ENCODE measurements at places on chromosomes 13 and 19.

DNA sequence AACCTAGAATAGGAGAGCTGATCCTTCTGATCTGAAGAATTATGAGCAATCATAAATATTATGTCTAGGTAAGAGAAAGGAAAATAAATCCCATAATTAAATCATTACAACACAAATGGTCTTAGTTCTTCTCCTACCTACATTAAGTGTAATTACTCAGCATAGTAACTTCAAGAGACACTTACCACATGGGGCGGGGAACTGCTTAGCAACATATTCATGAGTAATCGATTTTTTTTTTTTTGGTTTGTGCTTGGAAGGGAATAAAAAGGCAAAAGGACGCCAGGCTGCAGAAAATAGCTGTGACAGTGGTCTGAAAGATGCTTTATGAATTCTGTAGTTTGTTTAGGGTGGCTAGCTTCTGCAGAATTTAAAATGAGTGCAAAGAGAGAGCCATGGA, 103.3 kb upstream of the HTR2A start:
- DNase-seq, result no peak

DNA sequence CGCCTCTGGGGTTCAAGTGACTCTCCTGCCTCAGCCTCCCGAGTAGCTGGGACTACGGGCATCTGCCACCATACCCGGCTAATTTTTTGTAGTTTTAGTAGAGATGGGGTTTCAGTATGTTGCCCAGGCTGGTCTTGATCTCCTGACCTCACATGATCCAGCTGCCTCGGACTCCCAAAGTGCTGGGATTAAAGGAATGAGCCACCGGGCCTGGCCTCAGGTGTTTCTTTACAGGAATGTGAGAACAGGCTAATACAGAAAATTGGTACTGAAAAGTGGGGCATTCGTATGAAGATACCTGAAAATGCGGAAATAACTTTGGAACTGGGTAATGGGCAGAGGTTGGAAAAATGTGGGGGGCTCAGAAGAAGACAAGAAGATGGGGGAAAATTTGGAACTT, 2.8 kb upstream of the CDC16 start:
- DNase-seq, result no peak

DNA sequence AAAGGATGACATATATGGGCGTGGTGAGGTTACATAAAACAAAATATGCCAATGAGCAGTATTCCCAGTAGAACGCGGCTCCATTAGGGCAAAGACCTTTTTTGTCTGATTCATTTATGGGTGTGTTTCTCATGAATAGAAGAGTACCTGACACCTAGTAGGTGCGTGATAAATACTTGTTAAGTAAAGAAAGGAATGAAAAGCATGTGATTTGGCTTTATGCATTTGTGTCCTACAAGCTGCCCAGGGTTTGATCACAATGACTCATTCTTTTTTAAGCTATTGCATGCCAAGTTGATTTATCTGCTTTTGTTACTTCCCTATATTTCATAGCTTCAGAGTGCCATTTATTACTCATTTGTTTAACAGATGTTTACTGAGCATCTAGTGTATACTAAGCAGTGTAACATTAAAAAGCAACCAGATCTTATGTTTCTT, 19.1 kb upstream of the KCTD4 start:
- DNase-seq, result no peak

- peak; percentile 2 for DNase-seq
Observed at GRCh38 chr13:101785858-101786257, 333.4 kb downstream of the ITGBL1 start.

GRCh38 chr13:28475916-28476725, 18.8 kb downstream of the FLT1 start:
- DNase-seq, result no peak

DNA sequence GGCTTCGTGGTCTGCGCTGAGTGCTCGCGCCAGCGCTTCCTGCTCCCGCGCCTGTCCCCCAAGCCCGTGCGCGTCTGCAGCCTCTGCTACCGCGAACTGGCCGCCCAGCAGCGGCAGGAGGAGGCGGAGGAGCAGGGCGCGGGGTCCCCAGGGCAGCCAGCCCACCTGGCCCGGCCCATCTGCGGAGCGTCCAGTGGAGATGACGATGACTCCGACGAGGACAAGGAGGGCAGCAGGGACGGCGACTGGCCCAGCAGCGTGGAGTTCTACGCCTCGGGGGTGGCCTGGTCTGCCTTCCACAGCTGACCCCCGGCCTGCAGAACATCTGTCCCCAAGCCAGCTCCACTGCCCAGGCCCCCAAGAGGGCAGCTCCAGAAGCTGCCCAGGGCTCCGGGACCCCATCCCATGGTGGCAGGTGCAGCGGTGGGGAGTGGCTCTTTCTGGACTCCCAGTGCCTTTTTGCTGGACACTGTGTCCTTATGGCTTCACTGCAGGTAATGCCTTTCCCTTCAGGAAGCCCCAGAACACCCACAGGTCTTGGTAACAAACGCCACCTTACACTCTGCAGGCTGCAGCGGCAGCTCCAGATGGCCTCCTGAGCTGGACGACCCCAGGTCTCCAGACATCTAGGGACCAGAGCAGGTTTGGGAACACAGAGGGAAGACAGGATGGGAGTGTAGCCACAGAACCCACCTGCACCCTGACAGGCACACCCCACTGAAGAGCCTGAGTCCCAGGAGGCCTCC, 9.3 kb downstream of the PLEKHF1 start:
- peak; percentile 26 for DNase-seq

GRCh38 chr19:29119590-29119989, 93.4 kb downstream of the UQCRFS1 start:
- DNase-seq, result no peak

GRCh38 chr19:33470040-33470330, 51.6 kb downstream of the PEPD start:
- no peak for DNase-seq

GRCh38 chr19:6340493-6341201, 7.2 kb upstream of the ACER1 start:
- DNase-seq, result peak; percentile 39

- DNase-seq, result no peak
Observed at GRCh38 chr19:12773571-12773970, 1.8 kb downstream of the HOOK2 start.

GRCh38 chr19:45601115-45601514, 897 bp downstream of the GPR4 start:
- no peak for DNase-seq

GRCh38 chr13:35729926-35730627, 253.6 kb upstream of the MAB21L1 start:
- DNase-seq, result no peak

DNA sequence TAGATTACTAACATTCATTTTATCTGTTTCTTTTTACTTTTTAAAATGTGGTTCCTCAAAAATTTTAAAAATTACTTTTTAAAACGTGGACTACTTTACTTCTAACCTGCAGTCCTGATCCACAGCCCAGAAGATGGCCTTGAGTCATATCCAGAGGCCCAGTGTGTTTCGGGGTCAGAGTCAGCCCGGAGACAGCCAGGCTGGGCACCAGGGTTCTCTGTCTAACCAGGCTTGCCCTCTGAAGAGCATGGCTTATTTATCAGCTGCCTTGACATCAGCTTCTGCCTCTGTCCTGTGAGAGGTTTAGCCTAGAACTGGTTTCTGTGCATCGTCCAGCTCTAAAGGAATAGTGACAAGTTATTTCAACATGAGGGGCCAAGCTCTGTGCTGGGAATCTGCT, 332.0 kb downstream of the FGF9 start:
- no peak for DNase-seq

GRCh38 chr13:74024314-74024713, 109.9 kb downstream of the KLF12 start:
- no peak for DNase-seq

DNA sequence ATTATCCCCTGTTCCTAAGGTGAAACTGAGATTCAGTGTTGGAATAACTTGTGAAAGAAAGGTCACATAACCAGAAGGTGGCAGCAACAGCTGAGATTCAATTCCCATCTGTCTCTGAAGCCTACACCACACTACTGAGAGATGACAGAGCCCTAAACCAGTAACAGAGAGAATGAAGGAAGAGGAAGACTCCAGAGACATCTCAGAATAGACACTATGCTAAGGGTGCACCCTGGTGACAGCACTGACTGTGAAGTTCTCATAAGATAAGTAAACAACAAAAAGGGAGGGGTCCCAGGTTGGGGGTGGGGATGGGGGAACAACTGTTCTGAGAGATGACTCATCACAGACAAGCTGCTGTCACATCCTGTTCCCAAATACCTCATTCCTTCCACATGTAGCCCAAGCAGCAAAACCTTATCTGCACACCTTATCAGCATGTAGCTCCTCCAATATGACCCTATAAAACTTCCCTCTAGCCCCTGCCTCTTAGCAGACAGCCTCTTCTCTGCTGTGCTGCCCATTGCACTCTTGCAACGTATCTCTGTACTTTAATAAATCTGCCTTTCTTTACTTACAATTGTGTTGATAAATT, 46.5 kb downstream of the UTP14C start:
- DNase-seq, result peak; percentile 30

- no peak for DNase-seq
Observed at GRCh38 chr13:73138638-73139491, 80.1 kb downstream of the KLF5 start.

GRCh38 chr19:45079063-45079910, at the start of gene GEMIN7:
Gene GEMIN7, plus strand, starts transcription at chr19:45079260. Its CDS starts 10,855 bp downstream, at chr19:45090115.
- peak; percentile 85 for DNase-seq

DNA sequence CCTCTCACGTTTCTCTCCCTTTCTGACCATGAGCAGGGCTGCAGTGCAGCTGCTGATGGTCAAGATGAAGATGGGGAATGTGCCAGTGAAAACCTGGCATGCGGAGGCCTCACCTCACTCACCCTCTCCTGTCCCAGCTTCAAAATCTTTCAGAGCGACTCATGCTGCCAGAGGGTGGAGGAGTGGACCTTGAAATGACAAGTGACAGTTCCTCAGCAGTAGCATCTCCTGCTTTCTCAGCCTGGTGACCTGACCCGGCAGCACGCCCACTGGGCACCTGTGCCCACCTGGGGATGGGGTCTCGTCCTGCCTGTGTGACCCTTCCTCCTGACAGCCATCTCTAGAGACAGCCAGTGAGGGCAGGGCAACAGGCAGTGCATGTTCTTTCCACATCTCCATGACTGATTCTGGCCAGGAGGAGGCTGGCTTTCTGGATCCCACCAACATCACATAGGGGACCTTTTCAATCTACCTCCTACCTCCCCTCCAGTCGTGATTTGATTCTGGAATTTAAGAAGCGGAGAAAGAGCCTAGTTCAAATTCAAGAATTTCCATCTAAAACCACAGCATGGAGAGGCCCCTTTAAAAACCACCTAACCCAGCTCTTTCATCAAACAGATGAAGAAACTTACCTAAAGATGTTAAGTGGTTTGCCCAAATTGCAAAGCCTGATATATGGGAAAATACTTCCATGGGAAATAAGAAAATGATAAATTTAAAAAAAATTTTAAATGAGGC, 45.8 kb downstream of the RFX2 start:
- no peak for DNase-seq

- no peak for DNase-seq
Observed at GRCh38 chr13:32284927-32285632, 30.1 kb downstream of the ZAR1L start.

GRCh38 chr13:46561691-46562090, 8.7 kb downstream of the LRCH1 start:
- no peak for DNase-seq

DNA sequence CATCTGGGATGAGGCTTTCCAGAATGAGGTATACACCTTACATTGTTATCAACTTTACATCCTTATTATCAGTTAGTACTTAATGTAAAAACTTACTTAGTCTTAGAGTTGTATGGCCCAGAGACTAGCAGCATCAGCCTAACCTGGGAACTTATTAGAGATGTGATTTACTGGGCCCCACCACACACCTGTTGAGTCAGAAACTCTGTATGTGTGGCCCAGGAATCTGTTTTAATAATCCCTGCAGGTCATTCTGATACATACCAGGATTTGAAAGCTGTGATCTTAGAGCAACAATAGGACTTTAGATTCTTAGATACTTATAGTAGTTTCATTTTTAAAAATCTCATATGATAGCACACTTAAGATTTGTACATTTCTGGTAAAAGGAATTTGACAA, 17.4 kb downstream of the FNDC3A start:
- no peak for DNase-seq

- DNase-seq, result no peak
Observed at GRCh38 chr19:41601771-41602170, 25.1 kb downstream of the CEACAM4 start.

DNA sequence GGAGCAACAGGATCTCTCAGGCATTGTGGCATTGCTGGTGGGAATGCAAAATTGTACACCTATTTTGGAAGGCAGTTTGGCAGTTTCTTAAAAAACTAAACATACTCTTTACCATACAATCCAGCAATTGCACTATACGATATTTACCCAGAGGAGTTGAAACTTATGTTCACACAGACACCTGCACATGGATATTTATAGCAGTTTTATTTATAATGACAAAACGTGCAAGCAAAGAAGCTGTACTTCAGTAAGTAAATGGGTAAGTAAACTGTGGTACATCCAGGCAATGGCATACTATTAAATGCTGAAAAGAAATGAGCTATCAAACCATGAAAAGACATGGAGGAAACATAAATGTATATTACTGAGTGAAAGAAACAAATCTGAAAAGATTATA, 71.6 kb upstream of the UBAC2 start:
- no peak for DNase-seq

- no peak for DNase-seq
Observed at GRCh38 chr13:40113643-40114304, 458.3 kb downstream of the COG6 start.

DNA sequence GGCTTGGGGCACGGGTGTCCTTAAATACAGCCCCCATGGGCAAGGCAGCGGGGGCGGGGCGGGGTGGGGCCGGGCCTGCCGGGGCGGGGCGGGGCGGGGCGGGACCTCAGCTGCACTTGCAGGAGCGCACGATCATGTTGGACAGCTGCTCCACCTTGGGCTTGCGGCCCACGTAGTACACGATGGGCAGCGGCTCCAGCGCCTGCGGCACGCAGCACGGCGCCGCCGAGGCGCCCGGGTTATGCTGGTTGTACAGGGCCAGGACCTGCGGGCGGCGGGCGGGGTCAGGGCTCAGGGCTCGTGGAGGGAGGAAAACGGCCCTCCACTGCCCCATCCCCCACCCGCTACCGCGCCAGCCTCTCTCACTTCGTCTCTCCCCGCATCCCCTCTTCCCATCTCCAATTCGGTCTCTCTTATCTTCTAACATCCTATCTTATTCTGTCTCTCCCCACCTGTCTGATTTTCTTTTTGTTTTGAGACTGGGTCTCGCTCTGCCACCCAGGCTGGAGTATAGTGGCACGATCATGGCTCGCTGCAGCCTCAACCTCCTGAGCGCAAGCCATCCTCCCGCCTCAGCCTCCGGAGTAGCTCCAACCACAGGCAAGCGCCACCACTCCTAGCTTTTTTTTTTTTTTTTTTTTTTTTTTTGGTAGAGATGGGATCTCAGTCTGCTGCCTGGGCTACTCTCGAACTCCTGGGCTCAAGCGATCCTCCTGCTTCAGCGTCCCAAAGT, 21.1 kb downstream of the CCDC97 start:
- no peak for DNase-seq

- DNase-seq, result peak; percentile 69
Observed at GRCh38 chr19:41753159-41753558, 2.2 kb upstream of the CEACAM6 start.
